ENCODE measurements at places on chromosomes 13 and 19.

- DNase-seq, result no peak
These were observed 27.2 kb upstream of the FBL start for GRCh38 chr19:39873385-39873784.

DNA sequence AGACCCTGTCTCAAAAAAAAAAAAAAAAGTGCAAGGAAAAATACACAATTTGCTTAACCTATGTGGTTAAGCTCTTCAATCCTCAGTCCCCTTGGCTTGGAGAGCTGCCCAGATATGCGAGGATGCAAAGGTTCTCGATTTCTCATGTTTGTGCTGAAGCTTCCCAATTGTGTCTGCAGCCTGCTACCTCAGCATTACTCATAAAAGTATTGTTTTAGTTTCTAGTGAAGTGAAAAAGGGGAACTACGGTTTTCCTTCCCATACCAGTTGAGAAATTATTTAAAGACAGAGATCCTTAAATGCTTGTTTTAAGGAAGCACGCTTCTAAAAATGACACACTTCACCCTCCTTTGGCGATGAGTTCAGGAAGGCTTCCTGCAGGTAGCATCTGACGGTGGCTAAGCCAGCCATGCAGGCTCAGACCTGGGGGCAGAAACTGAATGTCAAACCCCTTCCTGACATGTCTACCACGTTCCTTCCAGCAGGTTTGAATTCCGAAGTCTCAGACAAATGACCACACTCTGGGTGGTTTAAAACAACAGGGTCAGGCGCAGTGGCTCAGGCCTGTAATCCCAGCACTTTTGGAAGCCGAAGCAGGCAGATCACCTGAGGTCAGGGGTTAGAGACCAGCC, 47.9 kb downstream of the RUBCNL start:
- DNase-seq, result peak; percentile 35

DNA sequence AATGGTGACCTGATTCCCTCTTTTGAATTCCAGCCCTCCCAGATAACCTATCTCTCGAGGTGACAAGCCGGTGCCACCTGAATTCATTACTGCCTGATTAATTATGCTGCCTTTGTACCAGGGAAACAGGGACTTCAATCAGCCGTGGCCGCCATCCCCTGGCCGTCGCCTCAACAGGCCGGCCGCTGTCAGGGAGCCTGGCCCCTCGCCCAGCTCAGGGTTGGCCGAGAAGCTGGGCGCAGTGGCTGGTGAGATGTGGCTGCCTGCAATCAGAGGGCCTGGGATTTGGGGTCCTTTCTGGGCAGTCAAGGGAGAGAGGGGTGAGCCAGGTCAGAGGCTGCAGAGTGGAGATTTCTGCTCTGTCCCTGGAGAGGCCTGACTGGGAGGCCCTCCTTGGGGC, 91.2 kb downstream of the KCTD15 start:
- DNase-seq, result no peak

DNA sequence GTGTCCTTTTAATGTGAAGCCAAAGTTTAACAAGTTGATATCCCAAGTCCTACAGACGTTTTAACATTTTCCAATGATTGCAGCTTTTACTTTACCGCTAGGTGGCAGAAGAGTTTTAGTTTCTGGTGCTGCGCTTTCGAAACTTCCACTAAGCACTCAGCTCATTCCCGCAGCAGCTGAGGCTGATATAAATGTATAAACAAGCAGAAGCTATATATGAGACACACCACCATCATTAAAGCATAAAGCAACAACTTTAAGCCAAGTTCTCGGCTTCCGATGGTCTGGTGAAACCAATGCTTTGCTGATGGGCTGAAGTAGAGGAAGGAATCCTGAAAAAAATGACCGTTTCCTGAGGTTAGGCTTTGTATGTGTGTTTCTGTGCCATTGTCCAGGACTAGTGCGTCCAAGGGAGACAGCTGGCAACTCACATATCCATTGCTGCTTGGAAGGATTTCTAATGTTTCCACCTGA, 753.9 kb downstream of the OLFM4 start:
- peak; percentile 54 for DNase-seq

- peak; percentile 65 for DNase-seq
These were observed 459 bp downstream of the MIDN start for GRCh38 chr19:1248786-1249297.

GRCh38 chr13:87680298-87680697, 9.1 kb downstream of the SLITRK5 start:
- no peak for DNase-seq

DNA sequence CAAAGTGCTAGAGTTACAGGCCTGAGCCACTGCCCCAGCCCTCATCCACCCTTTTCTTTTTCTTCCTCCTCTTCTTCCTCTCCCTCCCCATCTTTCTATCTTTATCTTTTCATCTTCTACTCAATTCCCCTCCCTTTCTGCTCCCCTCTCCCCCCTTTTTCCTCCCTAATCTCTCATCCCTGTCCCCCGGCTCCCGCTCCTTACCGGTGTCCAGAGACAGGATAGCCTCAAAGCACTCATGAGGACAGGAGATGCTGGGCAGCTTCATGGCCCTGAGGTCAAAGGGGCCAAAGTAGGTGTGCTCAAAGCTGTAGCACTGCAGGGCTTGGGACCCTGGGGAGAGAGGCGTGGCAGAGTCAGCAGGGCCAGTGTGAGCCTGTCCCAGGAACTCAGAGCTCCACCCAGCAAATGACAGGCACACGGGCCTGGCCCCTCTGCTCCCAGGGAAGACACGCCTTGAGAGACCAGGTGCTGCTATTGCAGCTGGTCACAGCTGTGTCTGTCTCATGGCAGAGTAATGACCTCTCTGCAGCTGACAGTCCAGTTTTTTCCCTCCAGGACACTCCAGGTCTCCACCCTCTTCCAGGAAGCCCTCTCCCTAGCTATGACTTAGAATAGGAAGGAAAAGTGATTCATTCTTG, 2.6 kb downstream of the LYPD5 start:
- no peak for DNase-seq

DNA sequence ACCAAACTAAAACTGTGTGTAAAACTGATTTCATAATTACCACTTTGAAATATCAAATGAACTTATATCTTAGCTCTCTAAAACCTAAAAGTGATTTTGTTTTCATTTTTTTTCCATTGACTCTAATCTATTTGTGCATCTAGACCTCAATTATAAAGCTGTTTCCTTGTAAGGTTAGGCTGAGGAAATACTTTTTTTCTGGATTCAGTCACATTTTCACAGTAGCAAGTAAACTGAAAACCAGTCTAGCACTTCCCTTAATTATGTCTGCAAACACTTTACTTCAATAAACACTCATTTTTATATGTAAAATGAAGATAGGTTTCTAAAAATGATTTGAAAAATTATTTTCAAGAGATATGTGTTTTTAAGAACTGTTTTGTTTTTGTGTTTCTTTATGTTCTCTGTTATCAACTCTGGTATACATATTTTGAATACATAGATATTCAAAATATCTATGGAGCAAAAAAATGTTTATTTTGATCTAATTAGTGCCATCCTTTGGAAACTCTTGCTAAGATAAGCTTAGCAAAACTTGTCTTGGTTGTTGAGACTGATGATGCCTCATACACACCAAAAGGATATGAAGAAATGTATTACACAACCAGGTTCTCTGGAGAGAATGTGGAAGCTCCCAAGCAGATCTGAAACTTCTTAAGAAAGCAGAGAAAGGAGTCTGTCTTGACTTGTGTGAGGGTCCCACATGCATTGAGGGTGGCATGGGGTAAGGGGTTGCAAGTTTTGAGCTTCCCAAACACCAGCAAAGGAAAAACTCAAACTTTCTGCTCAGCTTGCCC, 1887.4 kb downstream of the PCDH9 start:
- no peak for DNase-seq
